Hematopoietic multipotent progenitor cell treated with erythropoietin and hydrocortisone succinate and interleukin-3 and kit ligand, for 4 days (in vitro differentiated cells): ENCODE measurements at places on chromosomes 13 and 19.

DNA sequence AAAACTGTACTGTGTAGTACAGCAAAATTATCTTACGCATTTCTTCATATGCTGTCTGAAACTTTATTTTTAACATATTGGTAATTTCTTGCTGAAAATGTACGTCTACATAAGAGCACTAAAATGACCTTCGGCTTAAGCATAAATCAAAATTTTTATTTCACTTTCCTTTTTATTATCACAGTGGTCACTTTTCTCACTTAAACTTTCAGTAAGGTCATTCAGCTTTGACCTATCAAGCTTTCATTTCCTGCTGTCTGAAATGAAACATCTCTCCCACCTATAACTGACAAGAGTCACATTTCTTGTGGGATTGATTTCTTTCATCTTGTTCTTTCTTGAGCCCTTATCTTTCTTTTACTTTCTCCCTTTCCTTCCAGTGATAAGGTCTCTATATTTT lies 2212.7 kb upstream of the PCDH20 start:
- no peak for DNase-seq

DNA sequence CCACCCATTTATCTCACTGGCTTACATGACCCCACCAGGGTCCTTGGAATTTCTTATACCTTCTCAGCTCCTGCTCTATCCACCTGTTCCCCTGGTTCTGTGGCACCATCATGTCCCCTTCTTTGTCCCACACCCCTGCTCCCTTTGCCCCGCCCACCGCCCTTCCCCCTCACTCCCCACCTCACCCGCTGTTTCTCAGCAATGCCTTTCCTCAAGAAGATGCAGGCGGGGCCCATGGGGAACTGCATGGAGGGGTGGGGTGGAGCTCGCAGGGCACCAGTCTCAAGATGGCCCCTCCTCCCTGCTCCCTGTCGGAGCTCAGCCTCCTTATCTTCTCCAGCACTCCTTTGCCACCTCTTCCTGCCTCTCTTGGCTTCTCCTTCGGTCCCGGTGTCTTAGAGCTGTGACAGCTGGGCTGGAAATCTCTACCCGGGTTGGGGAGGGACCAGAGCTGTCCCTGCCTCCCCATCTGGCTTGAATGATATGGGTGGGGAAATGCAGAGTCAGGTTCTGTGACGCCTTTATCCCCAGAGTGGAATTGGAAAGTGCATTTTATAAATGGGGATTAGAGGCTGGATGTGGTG lies at the start of gene CABP5:
Gene CABP5 (minus strand): TSS at position 405 of the 584 bp plus-strand sequence. CDS start 157 bp downstream, at position 248.
- DNase-seq: peak; percentile 70

DNA sequence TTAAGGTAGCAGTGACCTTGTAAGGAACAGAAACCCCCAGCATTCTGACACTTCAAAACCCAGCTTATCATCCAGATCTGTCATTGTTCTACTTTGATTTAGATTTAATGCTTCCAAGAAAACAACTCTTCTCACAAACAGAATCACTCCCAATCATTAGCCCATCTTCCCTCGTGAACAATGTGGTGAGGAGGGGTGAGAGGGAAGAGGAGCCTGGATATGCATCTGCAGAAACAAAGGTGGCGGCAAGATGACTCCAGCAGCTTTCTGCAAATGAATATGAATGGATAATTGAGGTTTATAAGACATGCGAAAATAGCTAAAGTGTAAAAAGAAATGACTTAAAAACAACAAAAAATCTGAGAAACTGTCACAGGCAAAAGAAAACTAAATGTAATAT lies 859.9 kb upstream of the SLC10A2 start:
- no peak for DNase-seq

- DNase-seq: no peak
These were observed 182.5 kb downstream of the KCNRG start for GRCh38 chr13:50197705-50198104.

DNA sequence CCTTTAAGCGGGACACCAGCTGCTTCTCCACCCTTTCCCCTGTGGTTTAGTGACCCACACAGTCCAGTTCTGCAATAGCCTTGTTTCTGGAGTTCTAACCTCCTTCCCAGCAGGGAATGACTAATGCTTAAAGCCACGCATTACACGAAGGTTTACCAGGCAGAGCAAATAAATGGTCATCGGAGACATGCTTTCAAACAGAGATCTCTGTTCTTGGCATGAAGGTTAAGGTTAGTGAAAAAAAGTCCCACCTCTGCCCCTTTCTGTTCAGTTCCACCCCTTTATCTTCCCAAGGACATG lies 25.3 kb upstream of the MEDAG start:
- no peak for DNase-seq

DNA sequence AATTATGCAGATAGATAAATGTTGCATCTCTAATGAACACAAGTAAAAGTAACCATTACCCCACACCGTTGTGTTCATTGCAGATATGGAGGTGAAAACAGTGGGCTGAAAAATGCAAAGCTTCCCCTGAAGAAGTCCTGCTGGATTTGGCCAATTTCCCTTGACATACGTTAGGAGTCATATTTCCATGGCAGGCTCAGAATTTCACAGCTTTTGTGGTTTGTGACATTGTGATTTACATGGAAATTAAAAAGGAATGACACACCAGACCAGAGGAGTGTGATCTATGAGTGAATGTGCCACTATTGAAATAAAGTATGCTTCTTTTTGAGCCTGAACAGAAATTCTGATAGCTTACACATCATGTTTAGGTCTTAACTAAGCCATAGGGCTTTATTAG lies 221.1 kb upstream of the TMTC4 start:
- DNase-seq: no peak

DNA sequence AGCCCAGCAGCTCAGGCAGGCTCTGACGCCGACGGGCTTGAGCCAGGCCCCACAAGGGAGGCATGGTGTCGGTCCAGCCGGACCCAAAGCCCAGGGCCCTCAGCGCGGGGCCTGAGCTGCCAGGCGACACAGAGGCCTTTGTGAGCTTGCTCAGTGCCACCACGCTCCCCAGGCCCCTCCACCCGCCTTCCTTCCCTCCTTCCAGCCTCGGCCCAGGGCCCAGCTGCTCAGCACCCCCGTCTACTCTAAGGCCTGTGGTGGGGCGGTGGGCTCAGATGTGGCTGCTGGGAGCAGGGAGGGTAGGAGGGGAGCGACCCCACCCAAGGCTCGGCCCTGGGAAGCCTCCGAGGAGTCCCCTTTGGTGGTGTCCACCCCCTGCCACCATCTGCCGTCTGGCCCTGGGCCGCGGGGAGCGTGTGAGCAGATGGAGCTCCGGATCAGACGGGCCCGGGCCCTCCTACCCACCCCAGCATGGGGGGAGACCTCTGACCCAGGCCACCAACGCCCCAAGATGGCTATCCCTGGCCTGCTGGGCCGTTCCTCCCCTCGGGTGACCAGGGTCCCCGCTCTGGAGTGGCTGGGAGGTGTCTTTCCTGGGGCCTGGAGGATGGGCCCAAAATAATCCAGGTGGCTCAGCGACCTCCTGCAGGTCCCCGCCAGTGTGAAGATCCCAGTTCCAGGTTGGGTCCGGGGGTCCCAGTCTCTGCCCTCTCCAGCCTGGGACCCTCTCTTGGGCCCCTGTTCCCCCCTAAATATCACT lies 7.8 kb downstream of the ZBTB7A start:
- DNase-seq: no peak
